ENCODE measurements at places on chromosomes 11 and 22.

DNA sequence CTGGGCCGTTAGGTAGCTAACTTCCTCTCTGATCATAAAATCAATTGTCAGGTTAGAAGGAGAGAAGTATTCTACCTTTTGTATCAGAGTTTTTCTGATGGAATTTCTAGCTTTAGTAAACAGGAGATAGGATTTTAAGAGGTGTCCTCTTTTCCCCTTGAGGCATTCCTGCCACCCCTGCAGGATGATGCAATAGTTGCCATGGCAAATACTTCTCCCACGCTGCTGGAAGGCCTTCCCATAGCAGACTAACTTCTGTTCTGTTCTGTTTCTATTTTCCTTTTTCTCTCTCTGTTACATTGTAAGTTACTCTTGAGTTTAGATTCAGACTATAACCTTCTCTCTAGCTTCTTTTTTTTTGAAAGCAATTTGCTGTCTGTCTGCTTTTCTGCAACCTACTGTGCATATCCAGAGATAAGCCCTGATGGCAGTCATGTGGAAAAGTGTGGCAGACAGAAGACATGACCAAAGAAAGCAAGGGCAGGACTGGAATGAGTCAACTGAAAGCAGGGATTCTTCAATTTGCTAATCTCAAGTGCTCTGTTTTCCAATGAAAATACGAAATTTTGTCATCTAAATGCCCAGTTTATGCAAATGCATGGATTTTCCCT lies 679.1 kb downstream of the DLG2 start:
- no peak for DNase-seq

GRCh38 chr11:45968901-45969300 lies 46.4 kb downstream of the LARGE2 start:
- DNase-seq = no peak

DNA sequence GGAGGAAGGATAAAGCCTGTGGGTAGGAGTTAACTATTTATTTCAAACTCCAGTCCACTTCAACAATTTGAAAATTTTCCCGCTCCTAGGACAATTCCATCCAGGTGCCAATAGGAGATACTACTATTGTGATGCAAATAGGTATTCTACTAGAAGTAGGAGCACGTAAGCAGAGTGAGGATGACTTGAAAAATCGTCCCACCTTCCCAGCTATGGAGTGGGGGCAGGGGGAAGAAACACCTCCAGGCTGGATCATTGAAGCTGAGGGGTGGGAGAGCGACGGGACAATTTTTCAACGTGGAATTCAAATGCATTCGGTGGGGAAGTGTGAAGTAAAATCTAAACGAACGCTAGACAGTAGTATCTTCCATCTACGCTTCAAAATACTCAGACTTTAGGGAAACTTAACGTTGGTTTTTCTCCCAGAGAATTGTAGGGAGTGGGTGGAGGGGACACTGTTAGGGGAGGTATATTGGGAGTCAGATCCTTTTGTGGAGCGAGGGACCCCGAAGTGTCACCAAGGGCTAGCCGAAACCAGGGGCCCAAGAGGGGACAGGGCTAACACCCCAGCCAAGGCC lies 523 bp upstream of the ARHGAP42 start:
- no peak for DNase-seq

- DNase-seq = no peak
These were observed 9.4 kb downstream of the PIWIL3 start for GRCh38 chr22:24765166-24765565.

GRCh38 chr22:30694640-30695350 lies at the start of gene OSBP2:
OSBP2 (plus strand) TSS chr22:30694874; CDS start chr22:30694910, 36 bp downstream.
- no peak for DNase-seq

Data from activated T-cell treated with anti-CD3 and anti-CD28 coated beads for 24 hours (primary cell).